ENCODE measurements at places on chromosomes 11 and 22.

DNA sequence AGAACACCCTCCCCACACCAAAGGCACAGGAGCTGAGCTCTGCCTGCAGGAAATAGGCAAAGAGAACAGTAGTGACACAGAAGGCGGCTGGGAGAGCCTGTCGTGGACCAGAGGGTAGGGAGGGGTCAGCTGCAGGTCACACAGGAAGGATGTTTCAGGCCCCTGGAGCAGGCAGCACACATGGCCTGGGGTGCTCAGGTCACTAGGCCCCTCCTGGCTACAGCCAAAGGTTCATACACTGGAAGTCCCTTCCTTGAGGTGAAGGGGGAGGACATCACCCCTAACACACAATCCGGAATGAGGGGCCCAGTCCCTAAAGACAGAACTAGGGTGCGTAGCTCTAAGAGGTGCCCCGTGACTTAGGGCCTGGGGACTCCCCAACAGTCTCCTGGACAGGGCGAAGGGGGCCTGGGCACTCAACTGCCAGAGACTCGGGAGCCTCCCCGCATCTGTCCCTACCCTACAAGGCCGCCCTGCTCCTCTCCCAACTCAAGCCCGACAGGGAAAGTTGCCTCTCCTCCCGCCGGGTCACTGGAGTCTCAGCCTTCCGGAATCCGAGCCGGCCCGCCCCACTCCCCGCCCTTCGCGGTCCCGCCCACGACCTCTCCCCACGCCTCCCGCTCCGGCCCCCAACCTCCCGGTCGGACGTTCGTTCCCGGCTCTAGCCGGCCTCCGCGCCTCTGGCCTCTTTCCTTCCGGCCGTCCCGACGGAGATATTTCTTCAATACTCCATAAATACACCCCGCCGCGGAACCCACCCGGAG is at the start of gene CYB5R2:
Gene CYB5R2 (minus strand): TSS at position 541 of the 764 bp plus-strand sequence. CDS start 675 bp downstream, outside the sequence.
- peak; percentile 66 for DNase-seq

- no peak for DNase-seq
Measured at GRCh38 chr11:62398011-62398994, 20.5 kb upstream of the SCGB1A1 start.

DNA sequence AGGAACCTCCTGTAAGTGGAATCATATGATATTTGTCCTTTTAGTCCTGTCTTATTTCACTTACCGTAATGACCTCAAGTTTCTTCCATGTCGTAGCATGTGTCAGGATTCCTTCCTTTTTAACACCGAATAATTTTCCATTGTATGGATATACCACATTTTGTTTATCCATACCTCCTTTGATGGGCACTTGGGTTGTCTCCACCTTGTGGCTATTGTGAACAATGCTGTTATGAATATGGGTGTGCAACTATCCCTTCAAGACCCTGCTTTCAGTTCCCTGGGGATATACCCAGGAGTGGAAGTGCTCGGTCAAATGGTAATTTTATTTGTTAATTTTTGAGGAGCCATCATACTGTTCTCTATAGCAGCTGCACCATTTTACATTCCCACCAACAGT is 244.9 kb upstream of the BLID start:
- DNase-seq: no peak

- DNase-seq: peak; percentile 44
Measured at GRCh38 chr11:4183410-4184057, 88.9 kb downstream of the RRM1 start.

DNA sequence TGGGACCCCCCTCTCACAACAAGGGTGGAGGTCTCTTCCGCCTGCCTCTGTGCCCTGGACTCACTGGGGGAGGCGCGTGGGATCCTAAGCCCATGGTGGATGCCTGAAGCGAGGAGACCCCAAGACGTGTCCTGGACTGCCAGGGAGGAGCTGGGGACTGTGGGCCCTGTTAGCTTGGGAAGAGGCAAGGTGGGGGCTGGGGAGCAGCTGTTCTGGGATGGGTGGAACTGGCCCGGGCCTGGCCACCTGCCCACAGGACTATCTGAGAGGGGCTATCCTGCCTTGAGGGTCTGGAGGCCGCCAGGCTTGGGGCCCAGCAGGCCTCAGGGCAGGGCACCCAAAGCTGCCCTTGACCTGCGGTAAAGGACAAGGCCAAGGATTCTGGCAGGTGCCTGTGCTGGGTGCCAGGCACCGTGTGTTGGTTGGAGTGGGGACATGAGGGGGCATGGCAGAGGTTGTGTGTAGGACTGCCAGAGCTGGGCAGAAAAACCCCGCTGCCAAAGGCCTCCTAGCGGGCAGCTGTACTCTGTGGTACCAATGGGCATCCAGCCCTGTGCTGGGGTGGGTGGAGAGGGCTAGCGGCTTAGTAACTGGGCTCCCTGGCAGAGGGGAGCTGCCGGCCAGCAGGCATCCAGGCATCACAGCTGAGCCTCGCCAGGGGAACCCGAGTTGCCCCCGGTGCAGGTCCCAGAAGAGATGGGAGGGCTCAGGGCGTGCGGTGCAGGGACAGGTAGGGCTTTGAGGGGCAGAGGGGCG is 670 bp downstream of the LSP1 start:
- peak; percentile 72 for DNase-seq

DNA sequence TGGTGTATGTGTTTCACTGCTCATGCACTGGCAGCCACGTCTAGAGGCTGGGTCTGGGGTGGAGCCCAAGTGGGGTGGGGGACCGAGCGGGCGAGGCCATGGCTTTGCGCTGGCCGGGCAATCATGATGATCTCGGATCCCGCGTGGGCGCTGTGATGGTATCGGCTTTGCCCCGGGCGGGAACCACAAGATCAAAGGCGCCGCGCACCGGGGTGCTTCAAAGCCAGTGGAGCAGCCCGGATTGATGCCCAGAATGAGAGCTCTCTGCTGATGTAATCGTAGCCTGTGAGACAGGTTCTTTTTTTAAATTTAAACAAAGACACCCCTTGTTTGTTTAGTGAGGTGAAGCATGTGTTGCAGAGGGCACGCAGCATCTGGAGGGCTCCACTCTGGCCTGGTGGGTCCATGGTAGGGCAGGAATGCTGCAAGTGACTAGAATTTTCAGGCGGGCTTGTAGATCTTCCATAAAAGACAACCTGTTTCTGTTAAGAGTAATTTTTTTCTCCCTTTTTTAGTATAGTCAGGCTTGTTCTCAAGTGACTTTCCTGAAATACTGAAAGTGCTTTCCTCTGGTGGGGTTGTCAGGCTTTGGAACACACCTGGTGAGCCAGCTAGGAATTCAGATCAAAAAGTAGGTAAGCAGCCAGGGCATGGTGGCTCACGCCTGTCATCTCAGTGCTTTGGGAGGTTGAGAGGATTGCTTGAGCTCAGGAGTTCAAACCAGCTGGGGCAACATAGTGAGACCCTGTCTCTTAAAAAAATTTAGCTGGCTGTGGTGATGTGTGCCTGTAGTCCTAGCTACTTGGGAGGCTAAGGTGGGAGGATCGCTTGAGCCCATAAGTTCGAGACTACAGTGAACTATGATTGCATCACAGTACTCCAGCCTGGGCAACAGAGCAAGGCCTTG is 40.7 kb downstream of the ZNRF3 start:
- no peak for DNase-seq

GRCh38 chr11:26247340-26247739 is 84.6 kb upstream of the ANO3 start:
- no peak for DNase-seq

DNA sequence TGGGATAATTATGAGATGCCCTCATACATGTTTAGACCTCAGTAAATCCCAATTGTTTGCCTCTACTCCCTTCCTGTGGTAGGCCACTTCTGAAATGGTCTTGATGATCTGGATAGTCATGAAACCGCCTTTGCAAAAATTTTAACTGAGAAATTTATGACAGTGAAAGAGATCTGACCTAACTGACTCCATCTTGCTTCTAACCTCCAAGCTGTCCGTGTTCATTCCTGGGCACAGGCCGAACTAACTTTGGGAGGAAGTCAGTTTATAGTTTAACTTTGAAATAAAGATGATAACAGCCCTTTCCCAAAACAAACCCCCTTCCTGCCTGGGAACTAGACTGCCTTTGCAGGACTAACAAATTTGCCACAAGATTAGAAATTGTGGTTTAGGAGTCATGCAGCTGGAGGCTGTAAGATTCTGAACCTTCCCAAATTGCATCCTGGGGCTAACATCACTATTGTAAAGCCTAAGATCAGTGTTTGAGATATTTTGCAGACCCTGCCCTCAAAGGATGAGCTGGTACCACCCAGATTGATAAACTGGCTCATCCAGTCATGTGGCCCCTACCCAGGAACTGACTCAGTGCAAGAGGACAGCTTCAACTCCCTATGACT is 19.9 kb upstream of the CTR9 start:
- DNase-seq: no peak

- peak; percentile 65 for DNase-seq
Measured at GRCh38 chr11:34245041-34245440, 112.8 kb downstream of the ABTB2 start.

DNA sequence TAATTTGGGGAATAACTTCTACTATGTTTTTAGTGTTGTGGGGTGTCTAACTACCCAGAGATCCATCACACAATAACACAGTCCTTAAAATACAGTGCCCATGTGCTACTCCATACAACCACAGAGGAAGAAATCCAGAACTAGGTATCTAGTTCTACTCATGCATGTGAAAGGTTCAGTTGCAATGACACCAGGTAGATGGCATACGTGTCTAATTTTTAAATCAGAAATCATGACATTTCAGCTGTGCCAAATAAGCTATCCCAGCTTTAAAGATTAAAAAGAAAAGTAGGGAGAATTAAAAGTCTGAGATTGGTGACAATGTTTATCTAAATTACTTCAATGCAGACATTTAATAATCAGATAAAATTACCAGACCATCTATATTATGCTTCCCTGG is 122.2 kb downstream of the CD44 start:
- no peak for DNase-seq

- no peak for DNase-seq
Measured at GRCh38 chr11:130599073-130599654, 150.7 kb downstream of the ADAMTS15 start.

DNA sequence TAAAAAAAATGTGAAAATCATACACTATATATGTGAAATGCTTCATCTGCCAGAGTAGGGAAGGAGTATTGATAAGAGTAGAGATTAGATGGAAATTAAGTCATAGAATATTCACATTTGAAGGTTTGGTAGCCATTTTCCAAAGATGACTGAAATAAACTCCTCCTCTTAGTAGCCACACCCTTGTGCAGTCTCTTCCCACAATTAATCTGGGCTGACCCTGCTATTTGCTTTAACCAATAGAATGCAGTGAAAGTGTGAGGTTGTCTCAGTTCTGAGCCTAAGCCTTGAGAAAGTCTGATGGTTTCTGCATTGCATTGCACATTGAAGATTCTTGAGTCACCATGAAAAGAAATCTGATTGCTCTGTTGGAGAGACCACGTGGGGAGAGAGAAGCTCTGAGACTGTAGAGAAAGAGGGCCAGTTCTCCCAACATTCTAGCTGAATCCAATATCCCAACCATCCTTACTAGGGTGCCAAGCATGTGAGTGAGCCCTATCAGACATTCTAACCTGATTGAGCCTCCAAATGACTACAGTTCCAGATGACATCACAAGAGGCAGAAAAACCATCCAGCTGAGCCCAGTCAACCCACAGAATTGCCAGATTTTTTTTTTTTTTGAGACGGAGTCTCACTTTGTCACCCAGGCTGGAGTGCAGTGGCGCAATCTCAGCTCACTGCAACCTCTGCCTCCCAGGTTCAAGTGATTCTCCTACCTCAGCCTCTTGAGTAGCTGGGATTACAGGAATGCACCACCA is 29.4 kb upstream of the CAPRIN1 start:
- no peak for DNase-seq

DNA sequence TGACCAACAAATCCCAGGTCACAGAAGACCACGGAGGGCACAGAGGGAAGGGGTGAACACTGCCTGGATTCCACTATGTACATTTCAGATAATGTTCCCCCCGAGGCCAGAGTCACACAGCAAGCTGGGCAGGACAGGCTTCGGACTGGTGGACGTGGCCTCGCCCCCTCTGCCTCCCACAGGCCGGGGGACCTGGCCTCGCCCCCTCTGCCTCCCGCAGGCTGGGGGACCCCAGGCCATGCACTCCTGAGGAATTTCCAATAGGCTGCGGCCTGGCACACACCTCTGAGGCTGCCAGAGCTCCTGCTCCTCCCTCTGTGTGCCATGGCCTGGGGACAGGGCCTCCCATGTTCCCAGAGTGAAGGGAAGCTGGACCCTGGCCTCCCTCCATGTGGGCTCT is 1352.8 kb downstream of the BRD1 start:
- no peak for DNase-seq
